ENCODE measurements at places on chromosomes 16 and 17. TPM values are rescaled to one million over a fixed set of nuclear protein-coding genes. Genes with fewer than 3 reads are reported as not detected.

Gene CACNG4
- not detected for total RNA-seq

Gene MT1E
- 2.8 TPM for total RNA-seq

Gene KRT9
- not detected for total RNA-seq

DNA sequence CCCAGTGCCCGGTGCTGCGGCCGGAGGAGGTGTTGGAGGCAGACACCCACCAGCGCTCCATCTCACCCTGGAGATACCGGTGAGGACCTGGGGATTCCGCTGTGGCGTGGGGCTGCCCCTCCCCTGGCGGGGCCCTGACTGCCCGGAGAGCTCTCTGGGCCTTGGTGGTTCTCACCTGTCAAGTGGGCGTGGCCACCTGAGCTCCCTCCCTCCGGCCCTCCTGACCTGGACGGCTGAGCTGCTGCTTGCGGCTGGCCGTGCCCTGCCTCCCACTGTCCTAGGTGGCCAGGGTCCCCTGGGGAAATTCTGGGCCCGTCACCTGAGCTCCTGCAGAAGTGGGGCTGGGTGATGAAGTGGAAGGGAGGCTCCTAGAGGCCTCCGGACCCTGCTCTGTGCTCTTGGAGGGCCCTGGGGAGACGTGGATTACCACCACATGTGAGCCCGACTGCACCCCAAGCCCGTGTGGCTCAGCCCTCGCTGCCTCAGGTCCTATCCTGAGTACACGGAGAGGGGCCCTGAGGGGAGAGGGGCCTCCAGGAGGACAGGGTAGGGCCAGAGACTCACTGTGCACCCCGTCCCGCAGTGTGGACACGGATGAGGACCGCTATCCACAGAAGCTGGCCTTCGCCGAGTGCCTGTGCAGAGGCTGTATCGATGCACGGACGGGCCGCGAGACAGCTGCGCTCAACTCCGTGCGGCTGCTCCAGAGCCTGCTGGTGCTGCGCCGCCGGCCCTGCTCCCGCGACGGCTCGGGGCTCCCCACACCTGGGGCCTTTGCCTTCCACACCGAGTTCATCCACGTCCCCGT is 1.1 kb downstream of the IL17C start:
- DNase-seq = peak; percentile 40

DNA sequence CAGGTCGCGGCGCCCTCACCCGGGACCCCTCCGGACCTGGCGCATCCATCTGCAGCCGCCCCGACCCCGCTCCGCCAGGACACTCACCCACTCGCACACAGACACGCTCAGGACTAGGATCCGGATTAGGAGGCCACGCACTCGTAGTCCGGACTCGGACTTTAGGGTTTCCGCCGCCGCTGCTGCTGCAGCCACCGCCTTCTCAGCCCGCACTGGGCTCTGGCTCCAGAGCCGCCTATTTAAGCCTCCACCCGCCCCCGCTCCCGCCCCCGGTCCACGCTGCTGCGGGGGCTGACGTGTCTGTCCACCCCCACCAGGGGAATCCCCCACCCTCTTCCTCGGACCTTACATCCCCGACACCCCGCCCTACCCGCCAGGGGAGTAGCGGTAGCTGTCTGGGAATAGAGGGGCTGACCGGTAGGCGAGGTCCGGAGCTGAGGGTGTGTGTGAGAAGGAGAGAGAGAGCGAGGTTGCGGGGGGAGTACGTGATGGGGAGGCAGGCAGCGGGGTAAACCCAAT is at the start of gene RRAD:
Gene RRAD (minus strand): TSS at position 214 of the 519 bp plus-strand sequence. CDS start 356 bp downstream, outside the sequence.
- no peak for DNase-seq

DNA sequence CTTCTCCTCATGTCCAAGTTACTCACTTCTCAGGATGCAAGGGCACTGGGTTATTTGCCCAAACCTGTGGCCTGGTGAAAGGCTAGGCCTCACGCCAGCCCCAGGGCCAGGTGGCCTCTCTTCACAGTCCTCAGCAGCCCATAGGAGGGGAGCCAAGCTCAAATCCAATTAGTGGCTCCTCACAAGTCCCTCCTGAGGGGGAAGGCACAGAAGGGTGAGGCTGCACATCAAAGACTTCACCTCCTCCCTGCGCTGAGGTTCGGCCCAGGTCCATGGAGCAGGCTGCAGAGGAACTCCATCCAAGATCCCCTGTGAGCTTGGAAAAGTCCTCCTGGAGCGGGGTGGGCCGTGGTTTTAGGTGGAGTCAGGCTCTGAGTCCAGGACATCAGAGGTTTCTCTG is 320.0 kb downstream of the FOXL1 start:
- DNase-seq = no peak

GRCh38 chr16:15592324-15592723 is 50.6 kb downstream of the MARF1 start:
- peak; percentile 21 for DNase-seq

Data from activated B cell treated with CpG ODN at 0.5 μM for 24 hours (primary cell).